ENCODE measurements at places on chromosomes 2 and 18.

DNA sequence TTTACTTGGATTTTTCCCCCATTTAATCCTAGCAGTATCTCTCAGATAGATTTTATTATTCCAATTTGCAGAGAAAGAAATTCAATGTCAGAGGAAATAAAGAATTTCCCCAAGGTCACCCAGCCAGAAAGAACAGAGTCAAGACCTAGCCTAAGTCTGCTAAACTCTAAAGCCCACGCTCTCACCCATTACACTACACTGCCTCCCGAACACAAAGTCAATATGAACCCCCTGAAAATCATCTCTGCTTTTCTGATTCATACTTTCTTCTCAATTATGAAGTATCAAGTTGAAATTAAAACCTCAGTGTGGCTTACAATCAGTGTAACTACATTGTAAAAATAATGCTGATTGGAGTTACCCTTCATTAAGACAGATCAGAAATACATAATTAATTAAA is 89.6 kb downstream of the METTL8 start:
- DNase-seq, result no peak

- no peak for DNase-seq
Measured at GRCh38 chr18:27860011-27860410, 316.9 kb downstream of the CDH2 start.

DNA sequence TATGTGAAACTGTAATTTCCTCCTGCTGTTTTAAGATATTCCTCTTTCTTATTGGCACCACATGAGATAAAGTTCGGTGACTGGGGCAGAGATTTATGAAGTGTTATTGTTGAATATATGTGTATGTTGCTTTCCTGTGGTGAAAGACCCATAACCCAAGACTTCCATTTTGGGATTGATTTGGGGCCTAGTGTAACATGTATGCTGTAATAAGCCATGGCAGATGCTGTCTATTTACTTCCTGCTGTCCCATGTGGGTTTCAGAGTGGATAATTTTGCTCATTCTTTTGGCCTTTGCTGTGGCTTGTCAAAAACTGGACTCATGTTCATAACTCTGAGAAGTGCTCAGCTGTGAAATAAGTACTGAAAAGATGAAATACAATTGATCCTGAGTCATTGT is 10.8 kb upstream of the MYO1B start:
- no peak for DNase-seq

DNA sequence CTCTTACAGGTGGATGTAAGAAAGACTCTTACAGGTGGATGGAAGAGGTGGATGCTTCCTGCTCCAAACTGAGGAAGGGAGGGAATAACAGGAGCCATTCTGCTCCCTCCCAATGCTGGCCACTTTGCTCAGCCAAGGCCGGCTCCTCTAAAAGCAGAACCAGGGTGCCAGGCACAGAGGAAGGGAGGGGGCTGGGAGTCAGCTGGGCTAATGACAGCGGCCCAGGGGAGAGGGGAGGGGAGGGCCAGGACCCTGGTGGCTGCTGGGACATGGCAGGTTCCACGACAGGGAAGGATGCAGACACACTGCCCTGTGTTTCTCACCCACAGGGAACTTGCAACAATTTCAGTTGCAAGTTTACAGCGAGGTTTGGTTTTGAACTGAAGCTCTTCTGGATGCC is 173.4 kb downstream of the ANAPC1 start:
- no peak for DNase-seq

DNA sequence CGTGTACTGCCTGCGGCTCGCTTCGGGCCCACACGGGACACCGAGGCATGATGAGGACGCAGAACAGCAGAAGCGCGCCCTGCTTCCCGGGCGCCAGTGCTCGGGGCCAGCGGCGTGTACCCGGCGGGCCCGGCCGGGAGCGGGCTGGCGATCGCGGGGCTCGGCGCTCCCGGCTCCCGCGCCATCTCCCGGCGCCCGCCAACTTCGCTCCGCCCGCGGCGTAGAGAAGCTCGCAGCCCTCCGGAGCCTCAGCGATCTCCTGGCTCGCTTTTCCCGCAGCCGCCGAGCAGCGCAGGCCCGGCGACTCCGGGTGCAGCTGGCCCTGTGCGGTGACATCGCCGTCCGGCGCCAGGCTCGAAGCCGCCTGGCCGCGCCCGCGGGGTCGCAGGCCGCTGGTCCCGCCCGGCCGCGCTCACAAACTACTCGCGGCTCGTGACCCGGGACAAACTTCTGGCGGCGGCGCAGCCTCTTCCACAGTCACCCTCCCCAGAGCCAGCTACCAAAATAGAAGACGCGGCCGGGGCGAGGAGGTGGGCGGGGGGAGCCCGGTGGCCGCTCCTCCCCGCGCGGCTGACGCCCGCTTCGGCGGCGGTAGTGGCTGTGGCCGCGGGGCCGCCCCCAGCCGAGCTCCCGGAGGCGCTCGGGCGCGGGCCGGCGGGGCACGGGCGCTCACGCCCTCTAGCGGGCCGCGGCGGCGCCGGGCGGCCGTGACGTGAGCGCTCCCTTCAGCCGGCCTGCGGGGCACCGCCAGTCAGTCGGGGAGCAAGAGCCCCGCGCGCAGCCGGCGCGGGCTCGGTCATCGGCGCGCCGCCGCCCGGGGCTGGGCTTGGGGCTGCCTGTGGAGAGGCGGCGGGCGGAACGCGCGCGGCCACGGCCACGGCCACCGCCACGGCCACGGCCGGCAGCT is at the start of gene PTPRM:
TSS of gene PTPRM (plus strand) at position 750 of the 907 bp plus-strand sequence. CDS start 503 bp downstream, outside the sequence.
- DNase-seq, result peak; percentile 82

DNA sequence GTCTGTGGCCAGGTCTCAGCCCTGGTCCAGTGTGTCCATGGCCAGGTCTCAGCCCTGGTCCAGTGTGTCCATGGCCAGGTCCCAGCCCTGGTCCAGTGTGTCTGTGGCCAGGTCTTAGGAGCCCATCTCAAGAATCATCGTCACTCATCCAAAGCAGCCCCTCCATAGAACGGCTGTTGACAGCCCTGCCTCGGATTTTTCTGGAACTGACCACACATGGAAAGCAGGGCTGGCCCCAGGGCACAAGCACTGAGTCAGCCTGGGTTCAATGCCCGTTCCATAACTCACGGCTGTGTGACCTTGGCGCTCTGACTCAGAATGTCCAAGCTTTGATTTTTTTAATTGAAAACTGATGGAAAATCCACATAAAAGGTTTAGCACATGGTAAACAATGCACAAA is 59.9 kb upstream of the SNTG2 start:
- no peak for DNase-seq
